Activated naive CD4-positive, alpha-beta T cell treated with anti-CD3 and anti-CD28 coated beads for 36 hours (primary cell): ENCODE measurements at places on chromosomes 1 and 21.

- no peak for DNase-seq
Measured at GRCh38 chr21:39003982-39004633, 179.1 kb downstream of the PSMG1 start.

GRCh38 chr1:223674119-223674890, 8.8 kb upstream of the CAPN8 start:
- DNase-seq = no peak

GRCh38 chr21:26438976-26439375, 134.1 kb downstream of the CYYR1 start:
- no peak for DNase-seq

- no peak for DNase-seq
Measured at GRCh38 chr1:147850737-147851136, 51.9 kb upstream of the GJA8 start.

GRCh38 chr1:234400773-234401172, 27.5 kb downstream of the COA6 start:
- DNase-seq = no peak

- DNase-seq = no peak
Measured at GRCh38 chr21:36166705-36167104, 10.1 kb downstream of the DOP1B start.

- DNase-seq = peak; percentile 64
Measured at GRCh38 chr1:57307392-57308170, 116.3 kb downstream of the DAB1 start.

GRCh38 chr1:53499257-53500203, 40.3 kb downstream of the DMRTB1 start:
- DNase-seq = no peak

- no peak for DNase-seq
Measured at GRCh38 chr1:88302843-88303486, 381.1 kb upstream of the PKN2 start.

DNA sequence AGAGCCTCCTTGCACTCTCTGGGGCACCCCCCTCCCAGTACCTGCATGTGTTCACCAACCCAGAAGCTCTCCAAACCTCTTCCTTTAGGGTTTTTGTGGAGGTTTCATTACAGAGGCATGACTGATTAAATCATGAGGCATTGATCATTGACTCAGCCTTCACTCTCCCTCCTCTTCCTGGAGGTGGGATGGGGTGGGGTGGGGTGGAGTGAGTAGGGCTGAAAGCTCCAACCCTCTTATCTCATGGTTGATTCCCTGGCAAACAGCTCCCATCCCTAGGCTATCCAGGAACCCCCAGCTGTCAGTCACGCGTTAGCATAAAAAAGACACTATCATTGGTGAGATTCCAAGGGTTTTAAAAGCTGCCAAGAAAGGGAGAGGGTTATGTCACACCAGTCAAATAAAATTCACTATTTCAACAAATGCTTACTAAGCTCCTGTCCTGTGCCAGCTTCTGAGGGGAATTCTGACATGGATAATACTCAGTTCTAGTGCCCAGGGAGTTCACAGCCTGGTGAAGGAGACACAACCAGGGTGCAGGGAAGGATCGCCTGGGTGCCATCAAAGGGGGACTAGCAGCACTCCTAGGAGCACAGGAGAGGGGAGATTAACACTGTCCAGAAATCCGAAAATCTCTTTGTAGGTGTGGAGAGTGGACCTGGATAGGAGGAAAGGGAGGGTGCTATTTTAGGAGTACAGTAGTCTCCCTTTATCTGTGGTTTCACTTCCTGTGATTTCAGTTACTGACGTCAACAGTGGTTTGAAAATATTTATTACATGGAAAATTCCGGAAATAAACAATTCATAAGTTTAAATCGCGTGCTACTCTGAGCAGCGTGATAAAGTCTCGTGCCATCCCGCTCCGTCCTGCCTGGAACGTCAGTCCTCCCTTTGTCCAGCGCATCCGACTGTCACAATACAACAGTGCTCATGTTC, 6.8 kb upstream of the IL24 start:
- DNase-seq = peak; percentile 57

GRCh38 chr1:40774266-40774998, 9.2 kb upstream of the KCNQ4 start:
- peak; percentile 79 for DNase-seq

- DNase-seq = no peak
Measured at GRCh38 chr1:153488731-153489130, 28.3 kb upstream of the S100A7 start.

DNA sequence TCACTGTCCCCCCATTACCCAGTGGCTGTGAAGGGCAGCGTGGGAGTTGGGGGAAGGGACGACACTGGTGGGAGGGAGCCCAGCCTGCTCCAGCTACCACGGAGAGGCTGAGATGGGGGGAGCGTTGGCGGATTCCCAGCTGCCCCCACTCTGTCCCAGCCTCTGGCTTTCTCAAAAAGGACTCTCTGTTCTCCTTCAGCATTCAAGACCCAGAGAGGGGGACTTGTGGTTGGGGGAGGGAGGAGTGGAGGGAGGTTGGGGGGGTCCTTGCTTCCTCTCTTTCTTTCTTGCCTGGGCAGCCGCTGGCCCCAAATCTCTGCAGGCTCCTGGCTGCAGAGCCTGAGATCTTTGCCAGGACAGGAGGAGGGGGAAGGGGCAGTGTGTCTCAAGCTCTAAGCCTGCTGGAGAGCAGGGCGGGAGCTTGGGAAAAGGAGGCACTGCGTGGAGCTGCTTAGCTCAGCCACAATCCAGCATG, 2.2 kb downstream of the ATP1A2 start:
- no peak for DNase-seq

DNA sequence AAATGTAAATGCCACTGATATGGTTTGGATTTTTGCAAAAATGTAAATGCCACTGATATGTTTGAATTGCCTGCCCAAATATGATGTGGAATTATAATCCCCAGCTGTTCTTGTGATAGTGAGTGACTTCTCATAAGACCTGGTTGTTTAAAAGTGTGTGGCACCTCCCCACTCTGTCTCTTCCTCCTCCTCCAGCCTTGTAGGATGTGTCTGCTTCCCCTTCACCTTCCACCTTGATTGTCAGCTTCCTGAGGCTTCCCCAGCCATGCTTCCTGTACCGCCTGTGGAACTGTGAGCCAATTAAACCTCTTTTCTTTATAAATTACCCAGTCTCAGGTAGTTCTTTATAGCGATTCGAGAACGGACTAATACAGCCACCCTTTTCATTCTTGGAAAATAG, 1.3 kb upstream of the CCT8 start:
- no peak for DNase-seq

GRCh38 chr1:45802343-45803298, 791 bp upstream of the MAST2 start:
- DNase-seq = peak; percentile 20

DNA sequence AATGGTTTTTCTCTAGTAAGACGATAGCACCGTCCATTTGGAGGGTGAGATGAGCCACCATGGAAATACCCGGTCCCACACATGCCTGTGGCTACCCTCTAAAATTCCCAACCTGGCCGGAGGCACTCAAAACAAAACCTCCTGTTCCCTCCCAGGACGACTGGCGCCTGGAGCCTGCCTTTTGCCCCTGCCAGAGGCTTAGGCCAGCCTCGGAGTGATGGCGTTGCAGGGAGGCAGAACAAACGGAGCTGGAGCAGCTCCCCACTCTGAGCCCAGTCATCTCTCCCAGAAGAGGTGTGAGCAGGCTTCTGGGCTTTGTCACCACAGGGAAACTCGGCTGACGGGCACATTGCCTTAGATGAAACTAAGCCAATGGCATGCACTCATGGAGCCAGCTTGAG, 213.7 kb upstream of the HOOK1 start:
- no peak for DNase-seq

GRCh38 chr21:35696644-35697043, 363.7 kb downstream of the SETD4 start:
- no peak for DNase-seq

DNA sequence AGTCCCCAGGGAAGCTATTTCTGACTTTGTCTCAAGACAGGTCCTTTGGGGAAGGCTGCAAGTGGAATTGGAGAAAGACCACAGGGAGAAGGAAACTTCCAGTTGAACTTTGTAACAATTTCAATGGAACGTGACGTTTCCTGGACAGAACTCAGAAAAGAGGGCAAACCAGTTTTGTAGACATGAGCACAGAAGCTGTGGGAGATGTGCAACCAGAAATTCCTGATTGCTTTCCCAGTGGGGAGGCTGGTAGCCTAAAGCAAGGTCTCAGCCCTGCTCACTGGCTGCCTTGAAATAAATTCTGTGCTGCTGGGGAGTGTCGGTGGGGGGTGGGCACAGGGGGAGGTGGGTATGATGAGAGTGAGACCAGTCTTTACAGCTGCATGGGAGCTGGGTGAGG, 1206.7 kb upstream of the ADGRL2 start:
- DNase-seq = no peak

DNA sequence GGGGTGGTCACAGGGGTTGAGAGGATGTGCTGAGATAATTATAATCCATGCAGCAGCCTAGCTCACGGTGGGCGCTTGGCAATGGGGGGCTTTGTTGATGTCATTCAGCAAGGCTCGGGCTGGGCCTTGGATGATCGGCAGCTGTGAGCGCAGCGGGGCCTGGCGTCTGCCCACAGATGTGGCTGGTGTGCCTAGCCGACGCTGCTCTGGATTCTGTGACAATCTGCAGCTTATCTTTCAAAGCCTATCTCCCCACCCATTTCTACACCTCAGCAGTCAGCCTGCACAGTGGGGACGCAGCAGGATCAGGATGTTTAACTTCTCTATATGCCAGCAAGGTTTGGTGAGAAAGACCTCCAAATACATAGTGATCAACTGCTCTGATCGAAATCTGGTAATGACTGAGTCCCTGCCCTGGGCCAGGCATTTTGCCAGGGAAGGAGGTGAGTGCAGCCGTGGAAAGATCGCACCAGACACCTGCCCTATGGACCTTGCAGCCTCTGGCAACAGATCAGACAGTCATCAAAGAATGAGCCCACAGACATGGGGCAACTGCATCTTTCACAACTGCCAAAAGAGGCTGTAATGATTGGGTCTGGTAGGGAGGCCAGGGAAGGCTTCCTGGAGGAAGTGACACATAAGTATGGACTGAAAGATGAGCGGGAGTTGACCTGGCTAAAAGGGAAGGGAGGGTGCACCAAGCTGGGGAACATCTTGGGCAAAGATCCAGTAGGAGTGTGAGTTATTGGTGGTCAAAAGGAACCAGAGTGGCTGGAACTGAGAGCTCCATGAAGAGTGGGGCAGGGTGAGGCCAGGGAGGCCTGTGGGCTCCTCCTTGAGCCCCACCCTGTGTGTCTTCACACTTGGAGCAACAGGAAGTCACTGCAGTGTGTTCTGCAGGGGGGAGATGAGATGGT, 35.3 kb downstream of the EPHB2 start:
- no peak for DNase-seq

- DNase-seq = peak; percentile 18
Measured at GRCh38 chr21:36059823-36060158, 535 bp downstream of the SETD4 start.

DNA sequence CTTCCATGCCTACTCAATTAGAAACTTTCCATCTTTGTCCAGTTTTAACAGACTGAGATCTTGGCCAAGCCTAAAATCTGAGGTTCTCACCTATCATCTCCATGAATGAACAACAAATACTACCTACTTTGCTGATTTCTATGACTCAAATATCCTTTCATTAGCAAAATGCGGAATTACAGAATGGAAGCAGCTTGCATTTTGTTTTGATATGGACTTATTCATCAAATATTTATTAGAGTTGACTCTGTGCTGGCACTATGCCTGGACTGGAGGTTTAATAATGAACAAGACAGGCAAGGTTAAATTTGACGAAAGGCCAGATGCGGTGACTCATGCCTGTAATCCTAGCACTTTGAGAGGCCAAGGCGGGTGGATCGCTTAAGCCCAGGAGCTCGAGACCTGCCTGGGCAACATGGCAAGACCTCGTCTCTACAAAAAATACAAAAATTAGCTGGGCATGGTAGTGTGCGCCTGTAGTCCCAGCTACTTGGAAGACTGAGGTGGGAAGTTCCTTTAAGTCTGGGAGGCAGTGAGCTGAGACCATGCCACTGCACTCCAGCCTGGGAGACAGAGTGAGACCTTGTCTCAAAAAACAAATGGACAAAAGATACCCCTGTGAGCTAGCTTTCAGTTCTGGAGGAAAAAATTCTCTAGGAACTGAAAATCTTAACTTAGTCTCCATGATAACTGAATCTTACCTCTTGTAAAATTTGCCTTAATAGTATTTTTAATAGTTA, 29.4 kb upstream of the SOD1 start:
- no peak for DNase-seq

- no peak for DNase-seq
Measured at GRCh38 chr1:201335901-201336300, 41.6 kb downstream of the TNNT2 start.

DNA sequence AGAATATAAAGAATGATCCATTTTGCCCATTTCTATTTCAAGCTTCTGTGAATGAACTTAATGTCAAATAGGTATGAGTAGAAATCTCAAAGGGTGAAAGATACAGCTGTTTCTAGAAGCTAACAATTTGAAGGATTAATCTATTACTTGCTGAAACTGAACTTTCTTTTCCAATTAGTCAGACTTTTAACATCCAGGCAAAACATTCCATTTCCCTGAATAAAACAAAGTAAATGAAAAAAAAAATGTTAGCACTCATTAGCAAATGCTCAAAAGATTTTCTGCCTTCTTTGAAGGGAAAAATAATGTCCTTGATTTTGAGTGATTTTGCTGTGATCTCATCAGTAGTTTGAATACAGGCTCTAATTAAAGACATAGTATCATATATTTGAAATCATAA, 447.6 kb upstream of the PRMT6 start:
- no peak for DNase-seq

GRCh38 chr1:64139877-64140276, 63.5 kb upstream of the UBE2U start:
- DNase-seq = no peak

- no peak for DNase-seq
Measured at GRCh38 chr1:3292051-3292722, 162.3 kb upstream of the ARHGEF16 start.

GRCh38 chr1:192756314-192756713, 52.5 kb upstream of the RGS2 start:
- no peak for DNase-seq

- no peak for DNase-seq
Measured at GRCh38 chr1:77018761-77019160, 151.5 kb downstream of the ST6GALNAC5 start.

DNA sequence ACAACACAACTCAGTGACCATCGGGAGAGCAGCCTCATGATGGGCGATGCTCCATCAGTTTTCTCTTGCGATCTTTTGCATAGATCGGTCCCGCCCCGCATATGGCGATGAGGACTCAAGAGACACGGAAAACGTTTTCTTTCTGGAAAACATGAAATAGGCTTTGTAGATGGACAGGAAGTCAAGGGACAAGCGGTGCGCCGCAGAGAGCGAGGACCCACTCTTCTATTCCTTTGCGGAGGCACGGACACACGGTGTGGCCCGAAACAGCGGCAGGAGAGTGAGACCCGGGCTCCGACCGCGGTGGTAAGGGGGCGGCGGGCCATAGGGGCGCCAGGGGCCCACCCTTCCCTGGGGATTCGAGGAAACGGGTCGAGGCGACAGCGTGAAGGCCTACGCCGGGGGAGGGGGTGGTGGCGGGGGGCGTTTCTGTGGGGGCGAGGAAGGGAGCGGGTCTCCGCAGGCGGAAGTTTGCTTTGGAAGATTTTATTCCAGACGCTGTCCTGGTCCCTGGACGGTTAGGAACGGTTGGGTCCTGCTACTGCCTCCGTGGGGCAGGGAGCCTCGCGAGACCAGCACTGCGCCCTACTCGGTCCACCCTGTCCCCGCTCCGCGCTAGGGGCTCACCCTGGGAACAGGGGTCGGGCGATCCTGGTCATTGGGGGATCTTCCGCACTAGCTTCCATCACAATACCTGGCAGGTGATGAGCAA, 796 bp upstream of the TDRKH start:
- peak; percentile 16 for DNase-seq

GRCh38 chr1:223312705-223313414, 51.1 kb downstream of the SUSD4 start:
- no peak for DNase-seq

GRCh38 chr1:244011786-244012185, 39.3 kb upstream of the ZBTB18 start:
- no peak for DNase-seq
